ENCODE measurements at places on chromosomes 5 and 9. TPM values are rescaled to one million over a fixed set of nuclear protein-coding genes. Genes with fewer than 3 reads are reported as not detected.

The NAIF1 gene
- 6.7 TPM for total RNA-seq

The WWC1 gene
- 183 TPM for total RNA-seq

The KIF4B gene
- total RNA-seq, result 0.14 TPM

GRCh38 chr9:33860200-33860871 is 43.4 kb downstream of the UBE2R2 start:
- H3K4me1 ChIP-seq, result peaks cover 17% of the 10 kb centered on the region
- no peaks in the 10 kb centered on the region for H3K27me3 ChIP-seq
- H3K27ac ChIP-seq, result peak overlapping the region; percentile 85
- DNase-seq, result no peak
- H3K4me3 ChIP-seq, result no peak overlapping the region

GRCh38 chr5:58940446-58940845 is 357.6 kb downstream of the RAB3C start:
- H3K27ac ChIP-seq, result no peak overlapping the region
- DNase-seq, result no peak
- H3K27me3 ChIP-seq, result no peaks in the 10 kb centered on the region
- no peaks in the 10 kb centered on the region for H3K36me3 ChIP-seq
- H3K4me3 ChIP-seq, result no peak overlapping the region

GRCh38 chr5:120160124-120160895 is 303.8 kb upstream of the PRR16 start:
- no peak for DNase-seq
- H3K27ac ChIP-seq, result no peak overlapping the region
- no peaks in the 10 kb centered on the region for H3K36me3 ChIP-seq

The SLC34A3 gene
- total RNA-seq, result 0.81 TPM

DNA sequence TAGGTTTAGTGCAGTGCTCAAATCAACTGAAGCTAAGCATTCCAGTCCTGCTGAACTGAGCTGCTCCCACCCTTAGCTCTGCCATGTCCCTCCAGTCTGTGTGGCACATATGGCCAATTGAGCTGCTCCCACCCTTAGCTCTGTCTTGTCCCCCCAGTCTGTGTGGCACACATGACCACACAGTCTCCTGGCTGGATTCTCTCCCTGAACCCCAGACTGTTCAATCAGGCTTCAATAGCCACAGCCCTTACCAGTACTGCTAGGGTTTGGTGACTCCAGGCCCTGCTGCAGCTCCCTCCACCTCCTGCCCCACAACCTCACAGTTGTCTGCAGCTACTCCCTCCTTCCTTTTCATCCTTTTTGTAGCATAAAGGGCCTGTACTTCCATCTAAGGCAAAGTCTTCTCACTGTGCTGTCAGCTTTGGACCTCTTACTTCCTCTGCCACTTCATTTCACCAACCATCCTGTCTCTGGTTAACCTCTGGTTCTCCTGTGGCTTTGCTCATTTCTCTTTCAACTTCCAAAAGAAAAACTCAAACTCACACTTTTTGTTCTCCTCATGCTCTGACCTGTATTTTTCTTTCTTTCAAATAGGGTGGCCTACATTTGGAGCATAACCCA is 50.8 kb downstream of the ADAMTS12 start:
- H3K4me1 ChIP-seq, result no peaks in the 10 kb centered on the region
- DNase-seq, result no peak
- H3K4me3 ChIP-seq, result no peak overlapping the region
- no peak overlapping the region for H3K27ac ChIP-seq
- H3K36me3 ChIP-seq, result peaks cover 4% of the 10 kb centered on the region

DNA sequence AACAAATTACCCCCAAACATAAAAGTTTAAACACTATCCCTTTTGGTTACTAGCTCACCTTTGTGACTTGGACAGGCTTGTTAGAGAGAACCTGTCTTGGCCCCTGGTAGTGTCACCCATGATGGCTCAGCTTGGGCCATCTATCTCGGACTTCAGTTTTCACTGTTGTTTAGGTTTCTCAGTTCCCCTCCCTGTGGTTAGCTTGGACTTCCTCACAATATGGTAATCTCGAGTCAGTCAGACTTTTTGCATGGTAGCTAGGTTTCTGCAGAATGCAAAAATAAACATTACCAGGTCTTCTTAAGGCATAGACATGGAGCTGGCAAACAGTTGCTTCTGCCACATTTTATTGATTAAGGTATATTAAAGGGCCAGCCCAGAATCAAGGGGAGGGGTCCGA is 324.3 kb upstream of the RORB start:
- no peak overlapping the region for H3K27ac ChIP-seq
- no peak overlapping the region for H3K4me3 ChIP-seq
- no peaks in the 10 kb centered on the region for H3K27me3 ChIP-seq
- H3K36me3 ChIP-seq, result no peaks in the 10 kb centered on the region
- H3K4me1 ChIP-seq, result no peaks in the 10 kb centered on the region

All from type B pancreatic cell (in vitro differentiated cells).